ENCODE measurements at places on chromosomes 1 and 21. TPM values are rescaled to one million over a fixed set of nuclear protein-coding genes. Genes with fewer than 3 reads are reported as not detected.
A peak's percentile ranks its signal among the peaks of the same experiment; 100 is the strongest.

- no peak for DNase-seq
Measured at GRCh38 chr1:233575450-233575849, 38.5 kb upstream of the KCNK1 start.

DNA sequence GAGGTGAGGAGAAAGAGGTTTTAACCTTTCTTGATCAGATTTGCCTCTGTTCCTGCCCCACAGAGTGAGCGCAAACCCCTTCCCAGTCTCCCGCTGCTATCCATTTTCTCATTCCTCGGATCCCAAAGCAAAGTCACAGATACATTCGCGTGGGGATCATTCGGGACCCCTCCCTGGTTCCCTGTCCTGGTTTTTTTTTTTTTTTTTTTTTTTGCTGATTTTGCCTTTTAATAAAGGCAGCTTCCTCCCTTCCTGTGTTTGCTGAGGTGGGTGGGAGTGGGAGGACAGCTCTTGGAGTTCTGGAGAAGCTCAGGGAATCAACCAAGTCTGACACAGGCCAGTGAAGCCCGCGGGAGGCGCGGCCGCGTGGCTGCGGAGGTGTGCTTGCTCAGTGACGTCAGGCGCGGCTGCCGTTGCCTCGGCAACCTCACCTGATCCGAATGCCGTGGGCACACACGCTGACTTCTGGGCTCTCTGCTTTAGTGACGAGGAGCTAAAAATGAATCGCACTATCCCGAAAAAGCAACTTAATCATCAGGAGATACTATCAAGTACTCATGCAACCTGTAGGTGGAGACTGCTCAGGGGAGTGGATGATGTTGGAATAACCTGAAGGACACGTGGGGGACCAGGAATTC, 106.4 kb downstream of the TBX19 start:
- peak; percentile 37 for DNase-seq

CD1C gene
- not detected for total RNA-seq

GRCh38 chr1:235864469-235864868, 2.2 kb downstream of the LYST start:
- DNase-seq = no peak

GRCh38 chr1:20521960-20522861, 14.3 kb upstream of the MUL1 start:
- DNase-seq = peak; percentile 26

MMEL1 gene
- total RNA-seq = not detected

AZIN2 gene
- total RNA-seq = 2.8 TPM

HTR1D gene
- total RNA-seq = 2.0 TPM

ADGRB2 gene
- 2.6 TPM for total RNA-seq

DNA sequence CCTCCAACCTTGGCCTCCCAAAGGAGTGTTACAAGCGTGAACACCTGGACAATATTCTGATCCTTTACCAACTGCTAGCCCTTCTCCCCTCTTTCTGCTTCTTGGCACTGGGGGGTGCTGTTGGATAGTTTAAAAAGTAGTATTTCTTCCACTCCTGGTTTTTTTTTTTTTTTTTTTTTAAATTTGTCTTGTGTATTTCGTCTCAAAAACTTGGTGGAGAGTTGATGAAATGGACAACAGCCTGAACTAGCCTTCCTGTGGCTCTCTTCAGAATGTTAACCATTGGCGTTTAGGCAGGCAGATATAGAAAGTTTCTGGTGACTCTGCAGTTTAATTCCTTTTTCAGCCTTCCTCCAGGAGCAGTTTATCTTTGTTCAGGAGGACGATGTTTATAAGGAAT, 69.7 kb upstream of the USP24 start:
- DNase-seq = no peak

GRCh38 chr1:19209439-19209989, 552 bp downstream of the UBR4 start:
- no peak for DNase-seq

DNA sequence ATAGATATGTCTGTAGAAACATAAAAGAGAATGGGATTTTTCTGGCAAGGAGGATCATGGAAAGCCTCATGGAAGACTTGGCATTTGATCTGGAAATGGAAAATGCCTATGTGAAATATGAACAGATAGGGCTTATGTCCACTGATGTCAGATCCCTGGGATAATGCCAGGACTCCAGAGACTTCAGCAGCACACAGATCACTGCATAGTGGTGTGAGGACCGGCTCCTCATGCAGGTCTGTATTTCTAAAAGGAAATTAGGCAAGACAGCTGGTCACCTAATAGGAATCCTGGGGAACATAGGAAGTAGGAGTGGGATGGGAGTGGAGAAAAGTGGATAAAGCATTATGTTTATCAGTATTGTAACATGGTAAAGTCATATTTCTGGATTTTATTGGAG, 56.8 kb upstream of the IPO9 start:
- DNase-seq = no peak

- no peak for DNase-seq
Measured at GRCh38 chr21:46414965-46415275, 43.8 kb upstream of the DIP2A start.

RAD54L gene
- total RNA-seq = 2.9 TPM

FPGT gene
- total RNA-seq = 10.3 TPM

POGZ gene
- total RNA-seq = 30.3 TPM

GRCh38 chr1:160466961-160467360, 56.1 kb downstream of the SLAMF6 start:
- DNase-seq = no peak

SPRR2B gene
- total RNA-seq = not detected

GRCh38 chr1:85199667-85200462, 951 bp downstream of the SYDE2 start:
- DNase-seq = no peak

DNA sequence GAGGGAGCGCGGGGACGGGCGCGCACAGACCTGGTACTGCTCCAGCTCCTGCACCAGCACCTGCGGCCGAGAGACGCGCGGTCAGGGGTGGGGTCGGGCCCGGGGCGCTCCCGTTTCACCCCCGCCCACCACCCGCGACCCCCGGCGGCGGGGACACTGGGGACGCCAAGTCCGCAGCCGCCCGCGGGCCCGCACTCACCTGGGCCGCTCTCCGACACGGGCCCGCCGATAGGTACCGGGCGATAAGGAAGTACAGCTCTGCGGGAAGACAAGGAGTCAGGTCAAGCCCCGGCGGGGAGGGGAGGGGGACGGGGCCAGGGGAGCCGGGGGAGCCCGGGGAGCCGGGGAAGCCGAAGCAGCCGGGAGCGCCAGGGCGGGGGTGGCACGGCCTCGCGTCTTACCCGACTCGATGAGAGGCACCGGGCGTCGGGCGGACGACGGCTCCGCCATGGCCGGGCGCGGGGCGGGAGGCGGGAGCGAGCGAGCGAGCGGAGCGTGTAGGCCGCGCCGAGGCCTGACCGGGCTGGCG, 326 bp downstream of the BRWD1 start:
- no peak for DNase-seq

- DNase-seq = no peak
Measured at GRCh38 chr1:233327651-233328141, at the start of gene MAP3K21. MAP3K21 (plus strand) TSS chr1:233327724; CDS start chr1:233328029, 305 bp downstream.

- DNase-seq = no peak
Measured at GRCh38 chr1:167839009-167839408, 74.9 kb downstream of the ADCY10 start.

KIAA0040 gene
- total RNA-seq = 9.7 TPM

DNA sequence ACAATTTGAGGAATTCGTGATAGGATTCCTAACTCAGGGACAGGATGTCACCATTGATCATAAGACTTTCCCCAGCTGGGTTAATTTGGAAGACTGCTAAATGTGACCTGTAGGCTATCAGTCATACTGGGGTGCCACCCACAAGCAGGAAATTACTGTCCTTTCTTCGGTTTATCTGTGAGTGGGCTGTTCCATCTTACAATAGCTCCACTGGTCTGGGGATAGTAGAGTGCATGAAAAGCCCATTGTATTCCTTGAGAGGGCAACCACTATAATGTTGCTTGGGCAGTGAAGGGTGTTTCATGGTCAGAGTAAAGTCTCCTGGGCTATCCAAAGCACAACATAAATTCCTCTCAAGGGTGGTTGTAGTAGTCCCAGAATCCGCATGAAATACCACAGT, 1523.0 kb upstream of the B3GALT2 start:
- DNase-seq = no peak

LAX1 gene
- total RNA-seq = not detected

DNA sequence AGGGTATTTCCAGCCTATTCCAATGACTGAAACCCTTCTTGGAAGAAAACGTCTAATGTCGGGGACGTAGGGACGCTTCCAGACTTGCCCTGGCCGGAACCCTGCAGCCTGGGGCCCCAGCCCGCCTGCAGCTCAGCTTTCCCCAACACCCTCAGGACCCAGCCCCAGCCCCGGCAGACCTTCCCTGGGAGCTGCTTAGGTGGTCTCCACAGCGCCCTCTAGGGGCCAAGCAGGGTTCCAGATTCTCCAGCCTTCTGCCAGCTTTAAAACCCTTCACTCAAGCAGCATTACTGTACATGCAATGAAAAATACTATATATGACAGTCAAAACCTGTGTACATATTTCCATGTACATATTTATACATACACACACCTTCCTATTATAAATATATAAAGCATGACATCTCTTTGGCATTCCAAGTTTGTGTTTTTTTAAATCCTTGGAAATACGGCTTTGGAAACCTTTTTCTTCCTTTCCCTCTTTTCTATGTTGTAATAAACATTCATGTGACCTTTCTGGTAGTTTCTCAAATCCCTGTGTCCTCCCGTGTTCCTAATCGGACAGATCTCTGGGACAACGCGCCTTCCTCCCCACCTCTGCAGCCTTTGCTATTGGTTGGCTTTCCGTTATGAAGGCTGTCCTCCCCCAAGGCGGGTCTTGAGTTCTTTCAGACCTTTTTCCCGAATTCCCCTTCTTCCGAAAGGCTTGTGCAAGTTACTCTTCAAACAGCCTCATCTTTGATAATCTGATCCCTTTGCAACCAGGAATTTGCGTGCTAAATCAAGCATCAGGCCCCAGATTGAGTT, 60.3 kb downstream of the STUM start:
- no peak for DNase-seq

SLC1A7 gene
- total RNA-seq = not detected

DNA sequence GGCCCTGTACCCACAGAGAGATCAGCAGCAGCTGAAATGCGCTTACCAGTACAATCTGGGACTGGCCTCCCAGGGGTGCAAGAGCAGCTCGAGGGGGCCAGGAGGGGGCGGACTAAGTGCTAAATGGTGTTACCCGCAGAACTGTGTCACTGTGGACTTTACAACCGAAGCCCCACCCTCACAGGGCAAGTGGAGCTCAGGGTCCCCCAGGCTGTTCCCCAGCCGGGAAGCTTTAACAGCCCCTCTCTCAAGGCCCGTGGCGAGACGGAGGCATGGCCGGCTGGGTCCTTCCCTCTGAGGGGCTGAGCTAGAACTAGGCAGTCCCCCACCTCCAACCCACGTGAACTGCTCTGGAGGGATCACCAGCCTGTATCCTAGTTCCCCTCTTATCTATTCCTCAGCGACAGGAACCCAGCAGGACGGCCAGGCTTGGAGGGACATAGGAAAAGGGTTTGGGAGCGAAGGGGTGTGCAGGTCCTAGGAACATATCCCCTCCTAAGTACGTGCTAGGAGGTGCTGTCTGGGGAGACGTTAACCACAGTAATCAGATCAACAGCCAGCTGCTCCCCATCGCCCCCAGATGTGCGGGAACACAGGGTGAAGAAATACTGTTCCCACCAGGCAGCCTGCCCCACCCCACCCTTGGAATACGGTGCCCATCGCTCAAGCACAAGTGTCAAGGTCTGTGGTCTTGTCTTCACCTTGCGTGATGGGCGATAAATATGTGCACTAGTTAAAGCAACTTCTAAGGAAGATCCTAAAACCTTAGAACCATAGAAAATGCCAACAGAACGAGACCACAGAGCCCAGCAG, 24.4 kb downstream of the ZBTB17 start:
- no peak for DNase-seq

DNA sequence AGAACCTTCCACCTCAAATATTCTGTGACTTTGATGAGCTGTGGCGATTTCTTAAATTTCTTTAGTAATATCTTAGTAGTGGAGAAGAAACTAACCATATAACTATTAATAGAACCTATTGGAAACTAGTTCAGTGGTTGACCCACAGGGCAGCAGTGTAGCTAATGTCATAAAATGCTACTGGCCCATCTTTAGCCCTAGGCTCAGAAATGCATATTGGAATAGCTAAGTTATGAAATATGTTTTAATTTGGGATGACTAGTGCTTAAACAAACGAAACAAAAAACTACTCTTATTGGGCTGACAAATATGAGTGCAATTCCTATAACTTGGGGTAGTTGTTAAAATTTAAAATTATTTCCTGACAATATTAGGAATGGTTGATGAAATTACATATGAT, 20.2 kb downstream of the MACO1 start:
- no peak for DNase-seq

GRCh38 chr1:115982400-115982799, 6.1 kb downstream of the SLC22A15 start:
- DNase-seq = no peak

- no peak for DNase-seq
Measured at GRCh38 chr1:203668401-203668800, 41.8 kb downstream of the ATP2B4 start.

CFHR5 gene
- total RNA-seq = not detected

- no peak for DNase-seq
Measured at GRCh38 chr1:2215909-2216766, 12.0 kb upstream of the SKI start.

S100A3 gene
- 12.0 TPM for total RNA-seq

GRCh38 chr1:193322211-193322610, 135.8 kb upstream of the B3GALT2 start:
- DNase-seq = peak; percentile 26

EPHA8 gene
- total RNA-seq = not detected

VAV3 gene
- total RNA-seq = 8.8 TPM

GRCh38 chr1:165992533-165992932, 165.1 kb downstream of the UCK2 start:
- no peak for DNase-seq

DNA sequence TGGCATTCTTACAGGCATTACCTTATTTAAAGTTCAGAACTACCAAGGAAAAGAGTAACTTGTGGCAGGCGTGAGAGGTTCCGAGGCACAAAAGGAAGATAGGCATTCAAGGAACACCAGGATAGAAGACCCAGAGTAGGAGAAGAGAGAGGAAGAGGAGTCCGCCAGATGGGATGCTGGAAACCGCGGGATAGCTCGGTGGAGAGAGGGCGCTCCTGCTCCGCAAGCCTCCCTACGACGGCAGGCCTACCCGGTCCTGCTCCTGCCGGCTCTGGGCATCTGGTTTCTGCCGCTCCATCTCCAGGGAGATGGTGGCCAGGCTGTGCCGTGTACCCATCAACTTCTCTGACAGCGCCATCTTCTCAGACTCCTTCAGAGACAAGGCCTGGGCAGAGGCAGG, 5.4 kb upstream of the NBPF1 start:
- DNase-seq = no peak

- no peak for DNase-seq
Measured at GRCh38 chr1:55741516-55741915, 526.4 kb upstream of the USP24 start.

Data from kidney epithelial cell (primary cell).